SW 1271 (cell line): ENCODE measurements at places on chromosomes 16 and 17.

- DNase-seq = no peak
Measured at GRCh38 chr16:3767333-3767986, 50.1 kb upstream of the TRAP1 start.

DNA sequence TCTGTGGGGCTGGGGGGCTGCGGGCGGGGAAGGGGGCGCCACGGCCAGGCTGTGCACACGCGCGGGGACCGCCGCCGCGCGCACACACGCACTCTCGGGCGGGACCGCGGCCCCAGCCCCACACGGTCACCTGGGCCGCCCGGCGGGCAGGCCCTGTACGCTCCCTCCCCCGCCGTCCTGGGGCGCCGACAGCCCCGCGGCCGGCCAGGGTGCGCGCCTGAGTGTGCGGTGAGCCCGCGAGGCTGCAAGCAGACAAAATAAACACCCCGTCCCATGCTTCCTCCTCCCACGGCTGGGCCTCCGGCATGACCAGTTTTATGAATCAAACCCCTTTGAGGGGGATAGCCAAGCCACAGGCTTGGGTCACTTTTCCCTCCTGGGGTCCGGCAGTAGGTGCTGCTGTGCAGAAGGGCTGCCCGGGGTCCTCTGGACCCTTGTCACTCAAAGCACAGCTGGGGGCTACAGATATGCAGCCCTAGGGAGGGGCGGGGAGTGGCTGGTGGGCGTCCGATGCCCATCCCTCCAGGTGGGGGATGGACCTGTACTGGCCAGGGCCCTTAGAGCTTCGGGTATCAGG lies 441 bp downstream of the VASN start:
- no peak for DNase-seq

GRCh38 chr17:69967910-69968411 lies 107.1 kb upstream of the KCNJ16 start:
- DNase-seq = no peak

DNA sequence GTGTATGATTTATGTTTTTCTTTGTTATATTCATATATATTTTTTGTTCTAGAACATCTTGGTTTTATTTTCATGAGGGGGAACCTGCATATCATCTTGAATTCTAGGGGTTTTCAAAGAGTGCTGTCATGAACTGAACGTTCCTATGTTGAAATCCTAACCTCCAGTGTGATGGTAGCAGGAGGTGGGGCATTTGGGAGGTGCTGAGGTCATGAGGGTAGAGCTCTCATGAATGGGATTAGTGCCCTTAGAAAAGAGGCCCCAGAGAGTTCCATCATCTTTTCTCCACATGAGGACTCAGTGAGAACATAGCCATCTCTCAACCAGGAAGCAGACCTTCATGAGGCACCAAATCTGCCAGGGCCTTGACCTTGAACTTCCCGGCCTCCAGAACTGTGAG lies 34.6 kb upstream of the CCDC182 start:
- DNase-seq = no peak

- DNase-seq = no peak
Measured at GRCh38 chr16:70681382-70682238, 4.2 kb downstream of the MTSS2 start.

GRCh38 chr17:18859256-18859655 lies 1.3 kb downstream of the PRPSAP2 start:
- DNase-seq = no peak

GRCh38 chr17:72110942-72111318 lies 9.9 kb upstream of the SOX9 start:
- DNase-seq = no peak

- no peak for DNase-seq
Measured at GRCh38 chr17:4369557-4370230, 3.2 kb upstream of the UBE2G1 start.

GRCh38 chr17:32016231-32016630 lies 9.0 kb downstream of the LRRC37B start:
- no peak for DNase-seq

GRCh38 chr16:66219491-66219890 lies 147.0 kb upstream of the CDH5 start:
- DNase-seq = no peak

DNA sequence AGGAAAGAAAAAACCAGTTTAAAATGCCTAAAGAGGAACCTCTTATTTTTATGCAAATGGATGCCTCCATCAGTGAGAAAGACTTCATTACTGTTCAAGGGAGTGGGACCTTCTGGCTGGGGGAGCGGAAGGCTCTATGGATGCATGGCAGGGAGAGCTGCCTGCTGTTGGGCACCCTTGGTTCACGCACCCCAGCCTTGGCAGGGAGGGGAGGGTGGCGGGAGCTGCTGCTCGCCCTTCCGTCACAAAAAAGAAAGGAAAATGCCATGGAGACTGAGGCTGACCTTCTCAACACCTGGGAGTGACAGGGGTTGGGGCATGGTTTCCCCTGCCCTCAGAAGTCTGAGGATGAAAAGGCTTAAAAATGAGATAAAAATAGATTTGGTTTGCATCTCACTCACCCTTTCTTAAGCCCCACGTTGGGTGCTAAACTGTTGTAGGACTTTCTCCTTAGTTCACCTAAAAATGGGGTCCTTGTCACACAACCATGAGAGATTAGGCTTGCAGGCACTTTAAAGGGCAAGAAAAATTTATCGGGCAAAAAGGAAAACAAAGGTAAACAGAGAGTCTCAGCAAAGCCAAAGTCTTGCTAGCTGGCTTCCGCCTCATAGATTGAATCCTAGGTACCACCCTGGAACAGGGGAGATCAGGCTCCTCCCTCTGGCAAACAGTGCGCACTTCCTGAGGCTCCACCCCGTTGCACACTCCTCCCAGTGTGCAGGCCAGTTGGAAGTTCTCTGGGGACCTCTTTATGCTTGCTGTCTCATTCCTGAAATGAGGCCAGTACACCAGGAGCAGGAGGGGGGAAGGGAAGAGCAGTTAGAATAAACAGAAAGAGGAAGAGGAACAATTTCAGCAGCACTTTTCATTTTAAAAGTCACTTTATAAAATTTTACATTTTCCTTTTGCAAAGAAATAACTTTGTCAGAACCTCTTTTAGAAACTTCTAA lies 31.6 kb downstream of the PHKB start:
- DNase-seq = no peak

DNA sequence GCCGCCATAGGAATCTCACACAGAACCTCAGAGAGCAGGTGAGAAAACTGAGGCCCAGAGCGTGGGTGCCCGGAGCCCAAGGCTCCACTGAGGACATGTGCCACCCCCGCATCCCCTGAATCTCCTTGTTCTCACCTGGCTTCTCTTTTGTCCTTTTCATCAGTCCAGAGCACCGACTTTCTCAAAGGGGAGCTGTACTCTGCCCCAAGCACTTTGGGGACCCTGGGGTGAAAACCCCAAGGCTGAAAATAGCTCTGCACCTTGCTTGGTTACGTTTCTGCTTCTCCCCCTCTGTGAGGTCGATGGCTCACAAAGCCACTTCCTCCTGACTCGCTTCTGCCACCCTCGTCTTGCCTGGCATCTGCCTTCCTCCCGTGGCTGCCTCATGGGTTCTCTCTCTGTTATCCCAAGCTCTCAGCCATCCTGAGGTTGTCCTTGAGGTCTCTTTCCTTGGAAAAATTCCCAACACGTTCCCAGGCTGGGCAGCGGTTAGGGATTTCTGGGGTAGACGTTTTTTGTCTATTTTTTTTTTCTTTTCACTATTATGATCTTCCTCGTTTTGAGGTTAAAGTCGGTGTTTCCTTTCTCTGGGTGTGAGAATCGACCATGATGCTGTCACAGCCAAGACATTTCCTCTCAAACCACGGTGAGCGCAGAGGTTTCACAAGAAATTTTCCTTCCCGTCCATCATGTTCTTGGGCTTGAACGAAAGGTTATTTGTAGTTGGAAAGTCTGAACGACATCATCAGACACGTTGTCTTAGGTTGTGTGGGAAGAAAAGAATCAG lies 37.2 kb downstream of the IRF8 start:
- no peak for DNase-seq

DNA sequence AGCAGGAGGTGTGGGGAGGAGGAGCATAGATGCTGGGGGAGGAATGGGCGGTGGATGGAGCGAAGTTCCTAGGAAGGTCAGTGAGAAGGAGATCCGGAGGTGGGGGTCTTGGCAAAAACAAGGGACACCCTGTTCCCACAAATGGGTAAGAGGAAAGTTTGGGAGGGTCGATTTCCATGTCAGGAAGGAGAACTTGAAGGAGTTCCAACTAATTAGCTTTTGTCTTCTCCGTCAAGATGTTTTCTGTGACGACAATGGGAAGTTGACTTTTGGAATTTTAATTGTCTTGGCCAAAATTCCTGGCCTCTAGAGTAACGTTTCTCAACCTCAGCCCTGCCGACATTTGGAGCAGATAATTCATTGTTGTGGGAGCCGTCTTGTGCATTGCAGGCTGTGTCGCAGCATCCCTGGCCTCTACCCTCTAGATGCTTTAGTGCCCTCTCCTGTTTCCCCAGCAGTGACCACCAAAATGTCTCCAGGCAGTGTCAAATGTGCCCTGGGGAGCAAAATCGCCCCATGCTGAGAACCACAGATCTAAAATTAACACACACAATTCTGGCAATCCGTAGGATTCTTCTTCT lies 97.1 kb downstream of the PITPNC1 start:
- no peak for DNase-seq

- DNase-seq = no peak
Measured at GRCh38 chr17:47700471-47701449, 6.8 kb downstream of the TBKBP1 start.

DNA sequence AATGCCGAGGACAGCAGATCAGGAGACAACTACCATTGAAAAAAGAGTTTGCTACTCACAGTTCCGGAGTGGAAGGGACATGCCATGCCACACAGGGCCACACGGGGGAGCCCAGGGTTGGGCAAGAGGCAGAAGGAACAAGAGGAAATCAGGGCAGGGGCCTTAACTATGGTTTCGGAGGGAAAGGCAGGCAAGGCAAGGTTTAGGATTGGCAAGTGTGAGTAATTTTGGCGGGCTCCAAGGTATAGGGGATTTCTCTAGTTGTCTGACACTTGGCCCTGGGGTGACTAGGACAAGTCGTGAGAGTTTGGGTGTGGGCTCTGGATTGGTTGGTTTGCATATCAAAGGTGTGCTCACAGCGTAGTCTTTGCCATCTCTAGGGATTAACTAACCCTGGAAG lies 27.0 kb upstream of the NTN1 start:
- DNase-seq = no peak

- no peak for DNase-seq
Measured at GRCh38 chr17:40374821-40375498, 10.4 kb upstream of the GJD3 start.

- DNase-seq = no peak
Measured at GRCh38 chr17:81549031-81549557, 3.1 kb downstream of the FAAP100 start.

GRCh38 chr17:31825961-31826691 lies 32.9 kb downstream of the COPRS start:
- no peak for DNase-seq

DNA sequence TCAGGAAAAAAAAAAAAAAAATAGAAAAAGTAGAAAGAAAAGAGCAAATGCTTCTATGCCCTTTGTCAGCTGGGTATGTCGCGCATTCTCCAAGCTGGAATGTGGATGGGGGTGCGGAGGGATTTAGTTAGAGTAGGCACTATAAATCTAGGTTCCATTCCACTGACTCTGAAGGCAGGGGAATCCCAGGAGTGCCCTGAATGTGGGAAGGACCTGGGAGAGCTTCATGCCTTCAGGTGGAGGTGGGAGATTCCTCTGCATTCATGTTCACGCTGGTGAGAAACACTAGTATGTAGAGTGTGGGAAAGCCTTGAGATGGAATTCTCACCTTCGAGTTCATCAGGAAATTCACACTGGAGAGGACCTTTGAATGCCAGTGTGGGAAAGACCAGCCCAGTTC lies 12.4 kb downstream of the ZNF232 start:
- DNase-seq = no peak

DNA sequence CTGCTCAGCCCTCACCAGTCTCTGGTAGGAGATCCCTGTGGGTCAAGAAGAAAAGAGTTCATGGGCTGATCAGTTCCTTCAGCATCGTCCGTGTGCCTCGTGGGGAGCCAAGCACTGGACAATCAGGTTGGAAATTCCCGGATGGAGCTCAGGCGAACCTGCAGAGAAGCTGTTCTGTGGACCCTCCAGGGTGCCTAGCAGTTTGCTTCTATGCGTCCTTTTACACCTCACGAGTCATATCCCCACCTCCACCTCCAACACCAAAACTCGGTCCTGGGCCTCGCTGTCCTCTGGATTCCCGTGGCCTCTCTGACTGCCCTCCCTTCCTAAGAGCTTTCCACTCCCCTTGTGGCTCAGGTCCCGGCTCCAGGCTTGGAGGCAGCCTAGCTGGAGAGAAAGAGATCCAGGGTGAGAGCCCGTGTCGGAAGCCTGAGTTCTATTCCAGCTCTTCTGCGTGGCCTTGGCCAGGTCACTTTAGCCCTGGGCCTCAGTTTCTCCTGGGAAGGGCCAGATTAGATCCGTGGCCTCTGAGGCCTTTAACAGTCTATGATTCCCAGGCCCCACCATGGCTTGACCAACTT lies 26.2 kb upstream of the PIK3R6 start:
- DNase-seq = no peak

DNA sequence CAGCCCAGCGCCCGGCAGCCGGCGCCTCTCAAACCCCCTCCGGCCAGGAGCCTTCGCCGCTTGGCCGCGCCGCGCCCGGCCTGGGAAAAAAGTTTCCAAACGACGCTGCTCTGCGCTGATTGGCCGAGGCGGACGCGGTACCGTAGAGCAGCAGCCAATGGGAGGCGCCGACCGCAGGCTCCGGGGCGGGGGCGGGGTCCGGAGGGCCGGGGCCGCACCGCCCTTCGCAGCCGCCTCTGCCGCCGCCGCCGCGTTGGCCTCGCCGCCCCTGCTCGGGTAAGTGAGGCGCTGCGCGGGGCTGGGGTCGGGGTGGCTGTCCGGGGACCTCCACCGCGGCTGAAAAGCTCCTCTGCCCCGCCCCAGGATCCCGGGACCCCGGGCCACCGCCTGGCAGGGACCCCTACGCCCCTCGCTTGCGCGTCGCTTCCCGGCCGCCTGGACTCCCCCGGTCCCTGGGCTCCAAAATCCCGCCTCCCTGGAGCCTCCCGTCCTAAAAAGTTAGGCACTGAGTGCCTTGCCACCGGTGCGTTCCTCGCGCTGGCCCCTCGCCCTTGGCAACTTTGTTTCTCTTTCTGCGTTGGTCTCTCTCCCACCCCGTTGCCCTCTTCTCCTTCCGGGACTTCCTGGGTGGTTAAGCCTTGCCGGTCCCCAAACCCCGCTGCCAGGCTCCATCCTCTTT lies at the start of gene NDE1:
Gene NDE1, plus strand, starts transcription at position 227 of the 679 bp plus-strand sequence. CDS start 14,534 bp downstream, outside the sequence.
- peak; percentile 42 for DNase-seq

DNA sequence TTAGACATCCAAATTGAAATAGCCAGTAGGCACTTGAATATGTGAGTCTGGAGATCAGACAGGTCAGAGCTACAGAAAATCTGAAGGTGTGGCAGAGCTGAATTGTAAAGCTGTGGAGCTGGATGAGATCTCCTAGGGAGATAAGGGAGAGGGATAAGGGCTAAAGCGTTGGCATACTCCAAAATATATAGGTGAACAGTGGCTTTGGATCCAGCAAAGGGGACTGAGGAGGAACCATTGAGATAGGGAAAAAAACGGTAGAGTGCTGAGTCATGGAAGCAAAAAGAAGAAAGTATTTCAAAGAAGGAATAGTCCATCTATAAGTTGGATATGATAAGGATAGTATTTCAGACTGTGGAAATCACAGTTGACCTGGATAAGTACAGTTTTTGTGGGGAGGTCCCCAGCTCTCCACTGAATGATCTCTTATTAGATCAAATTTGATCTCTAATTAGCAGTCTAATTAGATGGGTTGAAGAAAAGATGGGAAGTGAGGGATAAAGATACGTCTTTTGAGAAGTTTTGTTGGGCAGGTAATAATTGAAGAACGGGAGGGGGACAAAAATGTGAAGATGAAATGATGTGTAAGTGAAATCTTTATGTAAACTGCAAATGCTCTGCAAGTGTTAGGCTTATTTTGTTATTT lies 587 bp upstream of the DBF4B start:
- DNase-seq = no peak

GRCh38 chr17:77675411-77675810 lies 283.1 kb upstream of the TNRC6C start:
- no peak for DNase-seq

- DNase-seq = no peak
Measured at GRCh38 chr16:80776856-80777255, 27.5 kb downstream of the CDYL2 start.
